ENCODE measurements at places on chromosomes 5 and 9.

DNA sequence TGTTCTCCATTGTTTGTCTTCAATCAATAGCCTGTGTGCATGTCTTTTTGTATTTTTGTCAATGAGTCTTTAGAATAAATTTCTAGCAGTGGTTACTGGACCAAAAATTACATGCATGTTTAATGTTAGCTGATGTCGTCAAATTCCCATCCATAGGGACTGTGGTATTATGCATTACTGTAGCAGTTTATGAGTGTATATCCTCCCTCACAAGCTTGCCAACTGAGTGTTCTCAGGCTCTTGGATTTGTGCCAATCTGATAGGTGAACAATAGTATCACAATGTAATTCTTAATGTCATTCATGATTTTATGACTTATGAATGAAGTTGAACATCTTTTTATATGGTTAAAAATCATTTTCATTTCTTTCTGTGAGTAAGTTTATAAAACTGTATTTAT is 13.0 kb downstream of the SNX24 start:
- no peak for DNase-seq

DNA sequence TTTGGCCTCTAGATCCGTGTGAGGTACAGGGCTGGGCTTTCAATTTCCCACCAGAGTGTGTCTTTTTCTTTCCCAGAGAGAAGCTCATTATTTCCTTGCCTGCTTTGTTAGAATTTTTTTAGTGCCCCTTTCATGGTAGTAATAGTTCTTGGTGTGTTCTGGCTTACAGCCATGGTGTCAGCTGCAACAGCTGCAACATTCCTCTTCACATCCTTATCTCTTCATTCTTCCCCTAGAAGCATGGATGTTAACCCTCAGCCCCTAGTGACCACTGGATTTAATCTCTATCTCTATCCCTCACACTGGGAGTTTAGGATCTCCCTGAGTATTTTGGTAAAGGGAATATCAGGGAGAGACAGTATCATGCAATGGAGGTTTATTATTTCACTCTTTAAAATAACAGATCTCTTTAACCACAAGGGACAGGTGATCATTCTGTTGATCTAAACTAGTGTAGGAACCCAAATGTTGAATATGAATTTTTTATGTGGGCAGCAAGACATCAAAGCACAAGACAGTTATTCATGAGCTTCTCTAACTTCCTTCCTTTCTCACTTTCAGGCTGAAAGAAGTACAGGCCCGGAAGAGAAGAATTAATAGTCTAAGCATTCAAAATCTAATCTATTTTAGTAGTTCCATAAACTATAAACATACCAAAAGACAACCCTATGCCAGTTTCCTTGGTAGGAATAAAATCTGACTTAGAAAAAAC is 160.2 kb downstream of the FAM170A start:
- no peak for DNase-seq

- DNase-seq, result no peak
Observed at GRCh38 chr5:52449516-52449915, 338.2 kb upstream of the ITGA1 start.

DNA sequence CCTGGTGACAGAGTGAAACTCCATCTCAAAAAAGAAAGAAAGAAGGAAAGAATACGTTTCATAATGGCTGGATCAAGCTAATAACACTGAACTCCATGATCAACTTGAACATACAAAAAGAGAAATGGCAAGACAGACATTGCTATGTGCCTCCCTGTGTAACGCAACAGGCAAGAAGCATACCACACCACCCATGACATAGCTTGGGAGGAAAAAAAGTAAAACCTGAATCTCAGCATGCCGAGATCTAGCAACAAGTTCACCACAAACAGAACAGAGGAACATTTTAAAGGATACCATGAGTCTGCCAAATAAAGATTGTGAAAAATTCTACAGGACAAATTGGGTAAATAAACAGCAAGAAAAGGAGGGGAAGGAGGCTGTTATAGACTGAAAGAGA is 26.7 kb downstream of the HOMER1 start:
- DNase-seq, result no peak

DNA sequence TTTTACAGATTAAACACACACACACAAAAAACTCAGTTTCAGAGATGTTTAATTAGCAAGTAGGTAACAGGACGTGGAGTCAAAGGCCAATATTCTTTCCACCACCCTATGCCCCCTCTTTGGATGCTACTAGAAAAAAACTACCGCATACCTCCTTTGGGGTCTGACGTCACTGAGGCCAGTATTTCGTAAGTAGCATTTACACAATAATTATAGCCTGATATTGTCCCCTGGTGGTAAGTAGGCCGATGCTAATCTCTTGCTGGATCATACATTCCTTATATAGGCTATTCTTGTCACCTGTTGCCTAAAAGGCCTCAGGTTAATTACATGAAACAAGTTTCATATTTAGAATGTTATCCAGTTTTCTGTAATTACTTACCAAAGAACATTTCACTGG is 21.0 kb upstream of the SMARCA2 start:
- DNase-seq, result no peak

- DNase-seq, result no peak
Observed at GRCh38 chr9:94560237-94560636, 5.4 kb downstream of the PCAT7 start.
